Mononuclear cell (primary cell): ENCODE measurements at places on chromosomes 11 and 22. TPM values are rescaled to one million over a fixed set of nuclear protein-coding genes. Genes with fewer than 3 reads are reported as not detected.

HNRNPUL2 gene
- 13.3 TPM for total RNA-seq

GLB1L2 gene
- 0.42 TPM for total RNA-seq

IL10RA gene
- total RNA-seq: 314 TPM

MISFA gene
- 0.52 TPM for total RNA-seq

KRTAP5-5 gene
- not detected for total RNA-seq

DEFB108B gene
- not detected for total RNA-seq

BTBD18 gene
- not detected for total RNA-seq

CALCA gene
- total RNA-seq: not detected

MFRP gene
- total RNA-seq: not detected

APOL4 gene
- total RNA-seq: not detected

OR4C45 gene
- total RNA-seq: not detected

TMEM225 gene
- not detected for total RNA-seq

NELL1 gene
- not detected for total RNA-seq

ATG16L2 gene
- 34.4 TPM for total RNA-seq

MYEOV gene
- 2.3 TPM for total RNA-seq

GPHA2 gene
- total RNA-seq: not detected

IMMP1L gene
- 11.6 TPM for total RNA-seq

POU2AF1 gene
- 3.4 TPM for total RNA-seq

MYBPC3 gene
- total RNA-seq: 0.21 TPM

PLET1 gene
- total RNA-seq: not detected

OVOL1 gene
- not detected for total RNA-seq

SLC43A1 gene
- total RNA-seq: 4.6 TPM

KRTAP5-2 gene
- total RNA-seq: not detected

ALG12 gene
- 6.8 TPM for total RNA-seq

OR51B4 gene
- not detected for total RNA-seq

RTN4R gene
- 0.21 TPM for total RNA-seq
